ENCODE measurements at places on chromosomes 2 and 18.
A peak's percentile ranks its signal among the peaks of the same experiment; 100 is the strongest.

DNA sequence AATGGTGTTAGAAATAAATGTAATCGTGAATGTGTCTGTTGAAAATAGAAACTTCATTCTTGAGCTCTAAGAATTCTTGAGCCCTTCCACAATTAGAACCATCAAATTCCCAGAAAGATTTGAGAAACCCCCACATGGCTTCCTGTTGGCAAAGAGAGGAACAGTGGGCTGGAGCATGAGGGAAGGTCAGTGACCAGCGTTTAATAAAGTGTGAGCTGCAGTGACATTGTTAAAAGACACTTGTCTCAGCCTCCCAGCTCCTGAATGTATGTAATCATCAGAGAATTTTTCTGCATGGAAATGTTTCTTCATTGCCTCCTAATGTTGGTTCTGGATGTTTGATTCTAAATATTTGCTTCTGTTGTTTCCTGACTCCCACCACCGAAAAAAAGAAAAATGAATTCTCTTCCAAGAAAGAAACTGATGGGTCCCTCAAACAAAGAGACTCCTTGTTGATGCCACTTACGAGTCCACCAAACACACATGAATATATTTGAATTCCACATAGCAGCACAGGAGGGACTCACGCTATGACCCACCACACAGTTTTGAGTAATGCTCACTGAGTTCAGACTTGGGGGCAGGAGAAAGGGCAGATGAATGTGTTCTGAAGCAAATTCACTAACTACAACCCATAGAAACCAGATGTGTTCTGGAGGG lies 225.1 kb upstream of the KLHL29 start:
- no peak for DNase-seq

GRCh38 chr2:196239622-196240587 lies 68.5 kb upstream of the STK17B start:
- peak; percentile 75 for DNase-seq

DNA sequence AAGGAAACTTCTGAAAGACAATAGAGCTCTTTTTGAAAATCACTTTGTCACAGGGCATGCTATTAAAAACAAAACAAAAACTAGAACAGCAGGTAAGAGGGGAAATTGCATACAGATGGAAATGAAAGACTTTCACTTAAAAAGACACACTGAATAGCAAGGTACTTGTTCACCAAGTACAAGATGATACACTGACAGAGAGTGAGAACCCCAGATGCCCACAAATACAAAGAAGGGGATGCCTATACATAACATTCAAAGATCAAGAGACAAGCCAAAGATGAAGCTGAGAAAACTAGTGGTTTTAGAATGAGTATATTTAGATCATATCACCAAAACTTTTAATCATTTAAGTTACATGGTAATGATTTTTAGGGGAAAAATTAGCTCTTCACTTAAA lies 60.7 kb downstream of the ASXL2 start:
- no peak for DNase-seq

GRCh38 chr18:9711361-9712129 lies 3.4 kb downstream of the RAB31 start:
- DNase-seq, result no peak

- DNase-seq, result no peak
These were observed 91.7 kb upstream of the EPC2 start for GRCh38 chr2:148552675-148553331.

DNA sequence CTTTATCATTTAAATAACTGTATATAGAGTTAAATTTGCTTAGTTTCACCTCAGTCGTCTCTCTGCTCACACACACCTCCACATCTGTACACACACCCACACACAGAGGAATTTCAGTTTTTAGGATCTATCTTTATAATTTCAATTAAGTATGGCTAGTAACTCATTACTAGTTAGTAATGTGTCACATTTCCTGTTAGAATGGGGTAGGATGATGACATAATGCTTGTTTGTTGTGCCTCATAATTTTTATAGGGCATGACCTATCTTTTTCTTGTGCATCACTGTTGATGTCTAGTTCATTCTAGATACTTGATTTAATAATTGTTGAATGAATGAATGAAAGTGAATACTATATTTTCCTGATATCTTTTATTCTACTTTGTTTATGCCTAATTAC lies 108.6 kb downstream of the AGPS start:
- no peak for DNase-seq

GRCh38 chr2:163157411-163157810 lies 318.8 kb upstream of the KCNH7 start:
- no peak for DNase-seq

Data from stimulated activated CD4-positive, alpha-beta T cell treated with anti-CD3 and anti-CD28 coated beads, Interleukin-2, amount 100 ng/mL, for 24 hours (primary cell).